ENCODE measurements at places on chromosomes 13 and 19.

GRCh38 chr19:1755467-1756171, 2.3 kb downstream of the ONECUT3 start:
- no peak for DNase-seq

GRCh38 chr13:66301006-66301405, 929.1 kb downstream of the PCDH9 start:
- DNase-seq = no peak

GRCh38 chr13:37534181-37534580, 64.4 kb downstream of the POSTN start:
- DNase-seq = no peak

DNA sequence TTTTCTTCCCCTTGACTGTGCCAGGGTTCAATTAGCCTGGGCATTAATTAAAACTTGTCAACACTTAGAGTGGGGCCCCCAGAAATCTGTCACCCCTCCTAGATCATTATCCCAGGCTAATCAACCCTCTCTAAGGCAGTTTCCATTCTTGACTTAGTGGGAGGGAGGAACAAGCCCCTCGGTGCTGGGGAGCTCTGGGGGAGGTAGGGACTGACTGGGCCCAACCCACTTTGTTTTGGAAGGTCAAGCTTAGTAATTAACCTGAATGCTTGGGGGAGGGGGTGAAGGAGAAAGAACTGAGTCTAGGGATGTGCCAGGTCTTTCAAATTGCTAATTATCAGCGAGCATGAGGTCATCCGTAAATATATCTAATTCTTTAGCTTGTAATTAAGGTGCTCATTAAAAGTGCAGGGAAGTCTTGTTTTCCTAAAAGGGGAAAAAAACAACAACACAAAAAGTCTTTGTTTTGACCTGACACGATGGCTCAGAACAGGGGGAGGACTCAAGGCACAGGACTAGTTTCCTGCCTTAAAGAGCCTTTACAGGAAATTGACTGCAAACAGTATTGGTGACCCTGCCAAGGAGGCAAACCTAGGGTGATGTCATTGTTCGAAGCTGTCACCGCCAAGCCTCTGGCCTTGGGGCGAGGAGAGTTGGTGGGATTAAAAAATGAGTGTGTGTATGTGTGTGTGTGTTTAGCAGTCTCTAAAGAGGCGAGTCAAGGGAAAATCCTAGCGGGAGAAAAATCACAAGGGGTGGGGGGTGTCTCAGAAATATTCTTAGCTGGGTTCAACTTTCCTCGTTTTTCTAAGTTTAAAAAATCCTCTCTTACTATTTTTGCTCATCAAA, 19.4 kb downstream of the ACTN4 start:
- DNase-seq = no peak

- DNase-seq = peak; percentile 93
These were observed at the start of gene FGF22 for GRCh38 chr19:639253-640160. FGF22 (plus strand) TSS chr19:639879; CDS start chr19:639926, 47 bp downstream.

GRCh38 chr13:48925001-48925400, 50.7 kb upstream of the FNDC3A start:
- DNase-seq = no peak

DNA sequence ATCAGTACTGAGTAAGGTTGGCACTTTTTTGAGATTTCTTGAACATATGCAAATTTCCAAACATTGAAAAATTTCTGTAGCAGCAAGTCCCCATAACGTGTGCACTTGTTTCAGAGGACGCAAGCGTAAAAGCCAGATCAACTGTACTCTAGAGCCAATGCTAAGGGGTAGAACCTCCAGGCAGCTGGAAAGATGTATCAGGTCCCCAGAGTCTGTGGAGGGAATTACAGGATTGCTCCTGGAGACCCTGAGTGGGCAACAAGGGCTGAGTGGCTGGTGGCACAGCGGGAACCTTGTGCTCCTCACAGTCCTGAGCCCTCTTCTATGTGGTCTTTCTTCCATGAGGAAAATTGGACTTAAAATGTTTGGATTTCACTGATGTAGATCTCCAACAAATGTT, 53.9 kb upstream of the AMER2 start:
- DNase-seq = no peak

DNA sequence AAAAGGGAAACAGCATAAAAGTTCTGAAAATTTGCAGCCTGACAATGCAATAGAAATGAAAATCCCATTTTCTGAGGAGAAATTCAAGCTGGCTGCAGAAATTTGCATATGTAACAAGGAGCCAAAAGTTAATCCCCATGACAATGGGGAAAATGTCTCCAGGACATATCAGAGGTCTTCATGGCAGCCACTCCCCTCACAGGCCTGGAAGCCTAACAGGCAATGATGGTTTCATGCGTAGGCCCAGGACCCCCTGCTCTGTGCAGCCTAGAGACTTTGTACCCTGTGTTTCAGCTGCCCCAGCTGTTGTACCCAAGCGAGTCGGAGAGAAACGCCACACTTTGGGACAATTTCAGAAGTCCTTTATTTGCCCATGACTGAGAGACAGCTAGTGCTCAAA, 701.3 kb upstream of the KLHL1 start:
- DNase-seq = no peak

GRCh38 chr13:48949566-48950500, 25.9 kb upstream of the FNDC3A start:
- DNase-seq = no peak

DNA sequence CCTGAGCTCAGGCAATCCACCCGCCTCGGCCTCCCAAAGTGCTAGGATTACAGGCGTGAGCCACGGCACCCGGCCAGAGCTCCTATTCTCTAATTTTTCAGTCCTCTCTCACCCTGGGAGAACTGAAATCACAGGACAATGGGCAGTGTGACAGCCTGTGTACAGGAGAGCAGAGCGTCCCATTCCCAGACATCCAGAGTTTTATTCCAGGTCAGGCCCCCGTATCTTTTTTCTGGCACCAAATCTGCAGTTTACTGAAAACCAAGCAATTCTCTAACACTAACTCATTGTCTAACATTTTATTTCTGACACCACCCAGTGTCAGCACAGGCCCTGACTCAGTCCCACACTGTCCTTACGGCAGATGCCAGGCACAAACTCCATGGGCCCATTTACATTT, 6.7 kb downstream of the ZNF708 start:
- no peak for DNase-seq

- no peak for DNase-seq
These were observed 16.9 kb upstream of the ZNF730 start for GRCh38 chr19:23099966-23100365.

GRCh38 chr19:37983153-37983552, 76.1 kb downstream of the SIPA1L3 start:
- no peak for DNase-seq

DNA sequence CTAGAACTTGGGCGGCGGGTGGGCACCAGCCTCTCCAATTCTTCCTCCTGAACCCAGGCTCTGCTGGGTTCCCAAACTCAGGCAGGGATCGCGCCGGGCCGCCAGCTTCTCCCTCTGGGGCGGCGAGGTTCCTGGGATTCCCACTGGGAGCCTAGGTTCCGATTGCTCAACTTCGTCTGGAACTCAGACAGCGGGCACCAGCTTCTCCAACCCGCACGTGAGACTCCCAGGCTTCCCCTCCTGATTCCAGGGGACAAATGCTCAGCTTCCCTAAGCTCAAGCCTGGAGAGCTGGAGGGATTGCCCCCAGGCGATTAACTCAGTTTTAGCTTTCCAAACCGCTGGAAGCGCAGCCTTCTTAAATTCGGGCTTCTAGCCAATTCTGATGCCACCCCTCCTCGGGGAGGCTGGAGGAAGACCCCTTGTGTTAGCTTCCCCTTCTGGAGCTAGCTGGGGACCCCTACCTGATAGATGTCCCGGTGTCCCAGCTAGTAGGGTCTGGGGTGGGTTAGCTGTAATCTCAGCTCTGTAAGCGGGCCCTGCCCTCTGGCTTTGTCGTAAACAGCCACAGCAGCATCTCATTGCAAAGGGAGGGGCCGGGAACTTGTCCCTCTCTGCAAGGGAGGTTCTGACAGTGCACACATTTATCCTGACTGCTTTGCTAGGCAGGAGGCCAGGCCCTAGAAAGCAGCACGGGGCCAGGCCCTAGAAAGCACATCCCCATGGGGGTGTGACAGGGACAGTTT, 671 bp downstream of the MCOLN1 start:
- no peak for DNase-seq

DNA sequence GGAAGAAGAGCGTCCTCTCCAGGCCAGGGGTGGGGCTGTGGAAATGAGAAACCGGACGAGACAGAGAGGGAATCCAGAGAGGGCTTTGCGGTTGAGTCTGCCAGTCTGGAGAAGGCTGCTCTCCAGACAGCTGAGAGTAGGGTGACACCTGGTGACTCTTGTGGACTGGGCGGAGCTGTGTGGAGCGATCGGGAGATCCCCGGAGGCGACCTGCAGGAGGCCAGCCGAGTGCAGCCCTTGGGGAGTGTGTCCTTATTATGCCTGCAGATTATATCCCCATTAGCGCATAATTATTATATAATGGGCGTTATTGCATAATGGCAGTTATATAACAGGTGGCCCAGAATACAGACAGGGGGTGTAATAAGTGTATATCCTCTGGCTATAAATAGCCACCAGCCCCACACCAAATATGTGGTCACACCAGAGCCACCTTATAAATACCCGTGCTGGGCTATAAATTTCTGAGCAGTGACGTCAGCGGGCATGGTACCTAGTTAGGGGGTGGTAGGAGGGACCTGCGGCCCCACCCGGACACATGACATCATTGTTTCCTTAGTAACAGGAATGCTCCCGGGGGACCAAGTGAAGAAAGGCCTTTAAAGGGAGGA, 41.2 kb downstream of the NFIX start:
- DNase-seq = peak; percentile 94

GRCh38 chr13:29024783-29025182, 204.6 kb downstream of the MTUS2 start:
- DNase-seq = no peak

DNA sequence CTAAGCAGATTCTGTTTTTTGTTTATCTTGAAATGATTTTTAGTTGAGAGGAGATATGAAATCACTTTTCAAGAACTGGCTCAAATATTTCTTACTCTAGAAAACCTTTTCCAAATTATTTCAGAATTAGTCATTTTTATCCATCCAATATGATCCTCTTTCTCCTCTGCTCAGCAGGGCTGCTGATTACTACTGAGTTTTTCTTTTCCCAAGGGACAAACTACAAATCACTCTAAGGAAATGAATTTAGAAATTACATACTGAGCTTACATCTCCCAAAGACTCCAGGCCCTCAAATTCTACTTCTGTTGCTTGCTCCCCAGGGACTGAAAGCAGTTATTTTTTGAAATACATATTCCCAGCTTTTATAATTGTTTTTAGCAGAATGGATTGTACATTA, 87.4 kb upstream of the UFM1 start:
- no peak for DNase-seq

DNA sequence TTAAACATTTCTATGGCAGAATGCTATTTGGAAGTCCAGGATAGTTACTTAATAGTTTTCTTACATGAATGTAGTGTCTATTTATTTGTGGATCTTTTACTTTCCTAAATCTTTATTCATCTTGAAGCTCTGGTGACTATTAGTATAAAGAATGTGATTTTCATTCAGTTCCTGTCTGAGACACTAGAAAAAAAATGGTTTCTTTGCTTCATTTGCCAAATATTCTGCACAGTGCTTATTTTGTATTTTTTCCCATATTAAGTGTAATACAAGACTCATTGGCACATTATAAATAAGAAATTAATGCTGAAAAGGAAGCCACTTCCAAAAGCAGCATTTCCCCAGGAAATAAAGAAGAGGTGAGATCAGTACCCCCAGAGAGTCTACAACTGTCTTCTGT, 109.8 kb downstream of the POSTN start:
- no peak for DNase-seq

DNA sequence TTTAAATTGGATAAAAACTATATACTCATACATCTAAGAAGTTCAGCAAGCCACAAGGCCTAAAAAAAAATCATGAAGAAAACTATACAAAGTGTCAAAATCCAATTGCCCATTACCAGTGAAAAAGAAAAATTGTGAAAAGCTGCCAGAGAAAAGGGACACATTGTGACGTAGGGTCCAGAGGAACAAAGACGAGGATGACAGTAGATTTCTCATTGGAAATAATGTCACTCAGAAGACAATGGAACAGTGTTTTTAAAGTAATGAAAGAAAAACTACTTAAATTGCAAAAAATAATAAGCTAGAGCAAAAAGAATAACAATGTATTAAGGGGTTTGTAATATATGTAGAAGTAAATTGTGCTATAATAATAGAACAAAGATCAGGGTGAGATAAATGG, 195.2 kb downstream of the EFNB2 start:
- no peak for DNase-seq

DNA sequence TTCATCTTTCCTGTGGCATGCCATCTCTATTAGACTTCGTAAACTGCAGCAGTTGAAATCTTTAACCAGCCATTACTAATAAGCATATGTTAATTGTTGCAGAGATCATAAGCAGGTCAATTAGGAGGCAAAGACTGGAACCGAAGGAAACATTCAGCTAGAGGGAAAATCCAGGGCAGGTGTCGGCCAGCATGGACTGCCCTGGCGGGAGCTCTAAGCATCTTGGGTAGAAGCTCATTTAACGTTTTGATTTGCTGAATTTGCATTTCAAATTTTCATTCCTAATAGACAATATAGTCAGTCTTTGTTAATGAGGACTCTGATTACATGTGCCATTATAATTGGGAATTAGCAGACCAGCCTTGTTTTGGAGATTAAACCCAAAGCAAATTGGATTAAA, 238.6 kb downstream of the POU4F1 start:
- DNase-seq = no peak

DNA sequence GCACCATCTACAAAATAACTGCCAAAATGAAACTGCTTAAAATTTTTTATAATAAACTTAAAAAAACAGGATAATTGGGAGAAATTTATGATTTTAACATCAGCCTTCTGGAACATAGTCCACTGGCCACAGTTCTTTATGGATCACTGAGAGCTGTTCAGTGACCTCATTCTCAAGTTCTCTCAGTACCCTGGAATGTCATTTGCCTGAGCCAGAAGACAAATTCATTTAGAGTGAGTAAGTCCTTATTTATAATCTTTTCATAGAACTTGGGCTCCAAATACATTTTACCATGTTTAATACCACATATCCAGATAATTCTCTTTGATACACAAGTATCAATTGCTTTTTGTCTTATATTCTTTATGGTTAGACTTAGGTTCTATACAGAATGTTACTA, 87.6 kb downstream of the CAB39L start:
- DNase-seq = no peak

All from NCI-H1436 (cell line).